Left kidney (tissue), 8 donors: ENCODE measurements at places on chromosomes 7 and 10. TPM values are rescaled to one million over a fixed set of nuclear protein-coding genes. Genes with fewer than 3 reads are reported as not detected.
A peak's percentile ranks its signal among the peaks of the same experiment; 100 is the strongest.

The UCMA gene
- polyA plus RNA-seq: not detected

The FAM13C gene
- 7.1 TPM for polyA plus RNA-seq

The ECHDC3 gene
- 11.0 TPM for polyA plus RNA-seq

The CLDN4 gene
- 56.5 TPM for polyA plus RNA-seq

The RTKN2 gene
- polyA plus RNA-seq: 20.0 TPM

The HPSE2 gene
- 0.81 TPM for polyA plus RNA-seq

The MAGI2 gene
- polyA plus RNA-seq: 37.2 TPM

The FBXO24 gene
- polyA plus RNA-seq: 2.6 TPM

The PFKFB3 gene
- 29.0 TPM for polyA plus RNA-seq

The SMIM30 gene
- polyA plus RNA-seq: 88.6 TPM

The WNT16 gene
- polyA plus RNA-seq: 0.07 TPM

- DNase-seq: no peak
Measured at GRCh38 chr10:116972131-116972530, 32.9 kb downstream of the SHTN1 start.

- no peak for DNase-seq
Measured at GRCh38 chr10:20593649-20594048, 303.5 kb downstream of the NEBL start.

- DNase-seq: no peak
Measured at GRCh38 chr10:93438613-93439253, 43.4 kb downstream of the MYOF start.

- no peak for DNase-seq
Measured at GRCh38 chr7:138581065-138581464, 120.1 kb downstream of the SVOPL start.

- no peak for DNase-seq
Measured at GRCh38 chr10:15313843-15314242, 57.2 kb downstream of the FAM171A1 start.

DNA sequence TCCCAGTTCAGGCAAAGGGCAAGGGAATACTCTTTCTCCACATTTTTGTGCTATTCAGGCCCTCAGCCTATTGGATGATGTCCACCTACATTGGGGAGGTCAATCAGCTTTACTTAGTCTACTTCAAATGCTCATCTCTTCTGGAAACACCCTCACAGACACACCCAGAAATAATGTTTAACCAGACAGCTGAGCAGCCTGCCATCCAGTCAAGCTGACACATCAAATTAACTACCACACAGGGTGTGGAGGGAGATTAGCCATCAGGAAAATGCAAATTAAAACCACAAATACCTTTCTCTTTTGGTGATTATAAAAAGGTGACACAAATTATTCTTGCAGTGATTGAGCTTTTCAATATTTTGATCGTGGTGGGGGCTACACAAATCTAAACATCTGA lies 74.7 kb upstream of the FZD8 start:
- no peak for DNase-seq

- DNase-seq: no peak
Measured at GRCh38 chr10:5563991-5564536, 39.3 kb downstream of the CALML3 start.

DNA sequence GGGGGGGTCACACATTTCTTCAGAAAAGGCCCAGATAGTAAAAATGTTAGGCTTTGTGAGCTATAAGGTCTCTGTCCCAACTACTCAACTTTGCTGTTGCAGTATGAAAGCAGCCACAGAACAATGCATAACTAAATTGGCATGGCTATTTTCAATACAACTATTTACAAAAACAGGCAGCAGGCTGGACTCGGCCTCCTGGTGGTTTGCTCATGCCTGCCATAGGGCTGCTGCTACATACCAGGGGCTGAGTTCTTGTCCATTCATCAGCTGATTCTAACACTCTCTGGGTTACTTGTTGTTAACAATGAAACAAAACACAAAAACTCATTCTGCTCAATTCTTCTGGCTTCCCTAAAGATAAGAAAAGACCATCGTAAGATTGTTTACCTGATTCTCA lies 109.4 kb upstream of the ADAM12 start:
- DNase-seq: no peak

- DNase-seq: no peak
Measured at GRCh38 chr10:75611172-75611992, 180.0 kb downstream of the LRMDA start.

DNA sequence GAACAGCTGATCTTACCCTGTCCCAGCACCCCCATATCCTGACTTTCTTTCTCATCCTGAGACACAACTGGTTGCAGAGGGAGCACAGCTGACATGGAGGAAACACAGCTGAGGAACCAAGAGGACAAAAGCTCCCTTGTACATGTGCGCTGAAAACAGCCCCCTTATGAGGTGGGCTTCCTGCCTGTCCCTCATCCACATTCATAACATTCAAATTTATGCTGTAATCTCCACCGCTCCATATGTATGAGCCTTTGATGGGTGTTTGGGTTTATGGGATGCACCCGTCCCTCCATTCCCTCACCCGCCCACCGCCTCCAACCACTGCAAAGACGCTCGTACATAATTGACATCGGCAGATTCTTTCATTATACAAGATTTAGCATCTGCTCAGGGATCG lies 49.6 kb upstream of the BTRC start:
- no peak for DNase-seq

GRCh38 chr10:14146025-14146424 lies 184.7 kb downstream of the FRMD4A start:
- DNase-seq: no peak

DNA sequence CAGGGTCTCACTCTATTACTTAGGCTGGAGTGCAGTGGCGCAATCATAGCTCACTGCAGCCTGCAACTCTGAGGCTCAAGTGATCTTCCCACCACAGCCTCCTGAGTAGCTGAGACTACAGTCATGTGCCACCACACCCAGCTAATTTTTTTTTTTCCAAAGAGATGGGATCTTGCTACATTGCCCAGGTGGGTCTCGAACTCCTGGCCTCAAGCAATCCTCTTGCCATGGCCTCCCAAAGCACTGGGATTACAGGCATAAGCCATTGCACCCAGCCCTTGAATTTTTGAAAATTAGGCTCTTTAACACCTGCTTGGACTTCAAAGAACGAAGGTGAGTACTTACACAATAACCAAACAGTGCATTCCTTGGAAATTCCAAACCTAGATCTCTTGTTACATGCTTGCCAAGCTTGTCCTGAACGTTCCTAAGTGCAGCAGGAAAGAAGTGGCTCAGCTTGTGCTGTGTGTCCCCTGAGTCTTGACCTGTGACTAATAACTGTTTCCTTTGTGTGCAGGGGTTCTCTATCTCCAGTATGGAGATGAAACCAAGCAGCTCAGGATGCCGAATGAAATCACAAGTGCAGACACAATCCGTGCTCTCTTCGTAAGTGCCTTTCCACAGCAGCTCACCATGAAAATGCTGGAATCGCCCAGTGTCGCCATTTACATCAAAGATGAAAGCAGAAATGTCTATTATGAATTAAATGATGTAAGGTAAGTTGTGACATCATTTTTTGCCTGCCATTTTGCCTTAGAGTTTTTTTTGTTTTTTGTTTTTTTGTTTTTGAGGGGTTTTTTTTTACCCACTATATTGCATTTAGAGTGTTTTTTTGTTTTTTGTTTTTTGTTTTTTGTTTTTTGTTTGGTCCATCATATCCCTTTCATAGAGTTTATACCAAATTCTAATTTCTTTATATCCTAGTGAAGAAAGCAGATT lies 223.8 kb downstream of the KIAA1217 start:
- DNase-seq: no peak

DNA sequence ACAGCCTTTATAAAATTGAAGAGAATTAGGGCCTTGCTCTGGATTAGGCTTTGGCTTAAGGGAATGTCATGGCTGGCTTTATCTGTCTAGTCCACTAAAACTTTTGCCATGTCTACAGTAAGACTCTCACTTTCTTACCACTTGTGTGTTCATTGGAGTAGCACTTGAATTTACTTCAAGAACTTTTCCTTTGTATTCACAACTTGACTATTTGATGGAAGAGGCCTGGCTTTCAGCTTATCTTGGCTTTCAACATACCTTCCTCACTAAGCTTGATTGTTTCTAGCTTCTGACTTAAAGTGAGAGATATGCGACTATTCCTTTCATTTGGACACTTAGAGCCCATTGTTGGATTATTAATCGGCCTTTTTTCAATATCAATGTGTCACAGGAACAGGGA lies 96.1 kb downstream of the TPST1 start:
- no peak for DNase-seq

DNA sequence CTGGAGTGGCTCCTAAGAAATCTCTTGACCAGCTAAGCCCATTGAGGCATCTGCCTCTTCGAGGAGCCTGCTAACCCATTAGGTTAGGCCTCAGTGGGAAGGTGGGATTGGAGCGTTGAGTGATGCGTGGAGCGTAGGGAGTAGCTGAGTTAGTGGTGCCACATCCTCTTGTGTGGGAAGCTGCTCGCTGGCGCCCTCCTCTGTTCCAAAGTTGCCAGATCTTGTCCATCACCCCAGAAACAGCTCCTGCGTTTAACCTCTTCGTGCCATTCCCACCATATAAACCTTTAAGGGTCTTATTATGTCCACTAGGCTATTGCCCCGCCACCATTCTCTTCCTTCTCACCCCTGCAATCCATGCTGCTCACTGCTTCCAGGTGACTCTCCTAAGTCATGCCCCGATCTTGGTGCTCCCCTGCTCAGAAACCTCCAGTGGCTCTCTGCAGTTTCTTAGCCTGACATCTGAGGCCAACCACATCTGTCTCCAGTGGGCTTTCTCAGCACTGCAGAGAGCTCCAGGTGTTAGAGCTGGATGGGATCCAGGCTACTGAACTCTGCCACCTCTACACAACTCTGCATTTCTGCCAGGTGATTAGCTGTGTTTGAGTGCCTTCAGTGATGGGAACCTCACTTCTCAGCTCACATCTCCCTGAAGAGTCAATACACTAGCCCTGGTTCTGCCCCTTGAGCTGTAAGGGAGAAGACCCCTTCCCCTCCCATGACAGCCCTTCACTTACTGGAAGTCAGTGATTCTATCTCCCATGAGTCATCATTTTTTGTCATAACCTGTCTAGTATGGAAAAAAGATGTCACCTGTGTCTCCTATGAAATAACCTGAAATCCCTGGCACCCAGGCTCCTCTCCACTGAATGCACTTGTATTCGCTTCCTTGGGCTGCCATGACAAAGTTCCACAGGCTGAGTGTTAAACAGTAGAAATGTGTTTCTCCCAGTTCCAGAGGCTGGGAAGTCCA lies 65.0 kb upstream of the FGFR2 start:
- DNase-seq: no peak

DNA sequence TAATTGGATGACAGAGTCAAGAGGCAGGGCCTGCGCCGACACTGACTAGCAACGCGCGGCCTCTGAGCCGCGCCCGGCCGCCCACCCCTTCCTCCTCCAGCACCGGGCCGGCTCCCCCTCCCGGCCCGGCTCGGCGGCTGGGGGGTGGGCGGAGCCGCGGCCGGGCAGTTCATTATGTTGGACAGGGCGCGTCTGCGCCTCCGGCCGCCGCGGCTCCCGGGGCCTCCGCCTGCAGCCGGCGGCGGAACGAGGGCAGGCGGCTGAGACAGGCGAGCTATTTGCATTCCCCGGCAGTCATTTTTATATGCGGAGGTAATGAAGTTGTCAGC lies 106.7 kb downstream of the SNX10 start:
- peak; percentile 87 for DNase-seq

GRCh38 chr7:47833211-47833610 lies 115.1 kb downstream of the PKD1L1 start:
- no peak for DNase-seq

DNA sequence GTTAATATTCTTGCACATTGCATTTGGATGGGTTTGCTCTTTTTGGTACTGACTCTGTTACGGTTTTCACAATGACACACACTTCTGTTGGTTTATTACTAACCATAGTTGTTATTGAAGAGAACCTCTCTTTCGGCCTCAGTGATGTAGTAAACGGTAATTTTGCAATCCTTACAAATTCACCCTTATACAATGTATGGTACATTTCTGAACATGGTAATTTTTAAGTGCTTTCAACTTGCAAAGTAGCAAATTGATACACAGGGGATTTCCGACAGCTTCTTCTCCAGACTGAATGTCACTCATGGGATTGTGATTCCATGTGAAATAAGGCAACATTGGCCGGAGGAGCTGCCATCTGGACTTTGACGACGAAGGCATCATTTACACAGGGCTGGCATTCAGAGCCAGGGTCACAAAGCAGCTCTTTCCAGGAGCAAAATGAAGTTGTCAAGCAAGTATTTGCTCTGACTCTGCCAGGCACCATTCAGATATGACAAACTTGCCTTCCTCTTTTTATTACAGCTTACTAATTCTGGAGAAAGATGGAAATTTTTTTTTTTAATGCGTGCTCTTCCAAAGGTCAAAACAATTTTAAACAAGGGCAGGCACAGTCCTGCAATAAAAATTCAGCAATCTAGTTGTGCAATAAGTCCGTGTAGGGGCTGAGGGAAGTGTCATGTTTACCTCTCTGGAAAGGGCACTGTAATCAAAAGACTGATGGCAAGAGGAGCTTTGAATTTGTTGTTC lies 711.5 kb upstream of the C7orf33 start:
- no peak for DNase-seq

- DNase-seq: no peak
Measured at GRCh38 chr7:32515890-32516550, 20.7 kb downstream of the AVL9 start.

GRCh38 chr7:104836976-104837375 lies 177.0 kb upstream of the KMT2E start:
- DNase-seq: no peak

DNA sequence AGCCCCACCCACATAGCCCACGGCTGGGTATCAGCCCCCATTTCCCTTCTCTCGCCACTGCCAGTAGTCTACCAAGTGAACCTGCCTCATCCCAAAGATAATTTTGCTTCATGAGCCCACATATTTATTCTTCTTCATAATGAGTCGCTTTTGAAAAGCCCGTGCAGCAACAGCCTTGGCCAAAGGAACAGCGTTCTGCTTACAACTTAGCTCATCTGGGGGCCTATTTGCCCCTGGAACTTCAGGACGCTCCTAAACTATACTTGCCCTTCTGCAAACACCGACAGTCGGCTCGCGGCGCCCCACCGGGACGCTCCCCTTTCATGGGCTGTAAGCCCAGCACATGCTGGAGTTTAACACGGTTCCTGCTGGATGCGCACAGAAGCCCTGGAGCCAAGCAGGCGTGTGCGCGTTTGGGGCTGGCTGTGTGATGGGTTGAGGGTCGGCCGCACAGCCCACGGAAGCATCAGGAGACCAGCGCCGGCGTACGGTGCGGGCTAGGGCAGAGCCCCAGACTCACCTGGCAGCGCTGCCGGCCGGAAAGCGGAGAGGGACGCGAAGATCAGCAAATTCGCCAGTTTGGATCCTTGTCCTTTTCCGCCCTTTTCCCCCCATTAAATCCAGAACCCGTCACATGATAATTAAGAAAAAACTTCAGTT lies 370 bp downstream of the TMEM60 start:
- DNase-seq: no peak

DNA sequence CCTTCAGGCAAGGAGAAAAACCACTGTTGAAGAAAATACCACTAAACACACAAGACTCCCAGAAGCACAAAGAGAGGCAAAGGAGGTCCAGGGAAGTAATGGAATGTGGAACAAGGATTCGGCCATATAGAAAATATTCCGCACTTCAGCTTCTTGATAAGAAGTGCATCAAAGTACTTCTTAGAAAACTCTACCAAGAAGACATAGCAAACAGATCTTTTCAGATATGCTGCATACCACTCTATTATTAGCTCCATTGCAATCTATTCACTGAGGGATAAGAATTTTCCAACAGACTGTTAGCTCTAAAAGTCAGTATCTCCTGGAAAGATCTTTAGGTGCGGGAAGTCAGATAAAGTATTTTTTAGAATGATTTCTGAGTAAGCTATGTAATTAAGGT lies 231.8 kb downstream of the WDR11 start:
- DNase-seq: no peak
